Activated CD8-positive, alpha-beta memory T cell treated with anti-CD3 and anti-CD28 coated beads for 1 hour (primary cell): ENCODE measurements at places on chromosomes 16 and 17.

- DNase-seq: no peak
Measured at GRCh38 chr16:16150117-16150877, 73.0 kb downstream of the ABCC6 start.

DNA sequence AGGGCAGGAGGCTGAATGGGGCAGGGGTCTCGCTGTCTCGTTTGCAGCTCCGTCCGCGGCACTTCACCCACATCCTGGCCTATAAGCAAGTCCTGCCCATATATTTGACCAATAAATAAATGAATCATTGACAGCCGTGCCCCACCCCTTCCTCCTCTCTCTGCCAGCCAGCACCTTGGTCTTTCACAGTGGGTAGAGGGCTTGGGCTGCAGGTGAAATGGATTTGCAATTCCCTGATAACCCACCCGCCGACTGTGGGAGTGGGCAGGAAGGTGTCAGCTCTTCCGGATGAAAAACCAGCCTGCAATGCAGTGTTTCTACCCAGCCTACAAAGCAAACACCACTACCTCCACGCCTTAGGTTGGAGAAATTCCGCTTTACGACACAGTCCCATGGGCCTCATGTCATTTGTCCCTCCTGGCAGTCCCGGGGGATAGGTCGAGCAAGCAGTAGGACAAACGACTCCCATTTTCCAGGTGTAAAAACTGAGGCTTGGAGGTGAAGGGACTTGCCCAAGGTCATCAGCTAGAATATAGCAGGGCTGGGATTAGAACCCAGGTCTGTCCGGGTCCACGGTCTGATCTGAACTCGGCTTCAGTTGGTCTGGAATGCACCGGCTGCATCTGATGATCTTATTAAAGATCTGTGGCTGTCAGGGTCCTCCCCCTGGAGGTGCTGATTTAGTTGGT, 79.0 kb downstream of the ABCC1 start:
- no peak for DNase-seq

- no peak for DNase-seq
Measured at GRCh38 chr16:88581033-88581432, 10.8 kb downstream of the ZC3H18 start.

DNA sequence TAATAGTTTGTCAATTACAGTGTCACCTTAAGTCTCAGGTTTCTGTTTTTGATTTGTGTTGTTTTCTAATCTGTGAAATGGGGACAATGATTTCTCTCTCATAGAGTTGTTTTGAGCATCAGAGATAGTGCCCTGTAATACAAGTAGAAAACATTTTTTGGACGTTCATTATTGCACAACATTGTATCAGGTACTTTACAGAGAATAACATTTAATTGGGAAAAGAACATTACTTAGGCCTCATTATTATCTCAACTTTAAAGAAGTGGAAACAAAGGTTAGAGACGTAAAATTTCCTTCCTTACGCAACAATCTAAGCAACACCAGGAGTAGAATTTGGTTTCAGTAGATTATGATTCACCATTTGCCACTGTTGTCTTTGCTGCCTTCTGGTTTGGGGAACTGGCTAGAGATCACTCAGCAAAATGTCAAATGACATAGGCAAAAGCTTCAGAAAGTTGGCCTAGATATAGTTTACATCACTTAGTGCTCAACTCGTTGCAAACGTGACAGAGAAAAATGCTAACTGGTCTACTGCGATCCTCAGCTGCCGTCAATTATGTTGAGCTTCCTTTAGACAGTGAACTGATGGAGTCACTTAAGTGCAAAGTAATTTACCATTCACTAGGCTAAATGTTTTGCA, 1026.8 kb downstream of the CDH11 start:
- no peak for DNase-seq

DNA sequence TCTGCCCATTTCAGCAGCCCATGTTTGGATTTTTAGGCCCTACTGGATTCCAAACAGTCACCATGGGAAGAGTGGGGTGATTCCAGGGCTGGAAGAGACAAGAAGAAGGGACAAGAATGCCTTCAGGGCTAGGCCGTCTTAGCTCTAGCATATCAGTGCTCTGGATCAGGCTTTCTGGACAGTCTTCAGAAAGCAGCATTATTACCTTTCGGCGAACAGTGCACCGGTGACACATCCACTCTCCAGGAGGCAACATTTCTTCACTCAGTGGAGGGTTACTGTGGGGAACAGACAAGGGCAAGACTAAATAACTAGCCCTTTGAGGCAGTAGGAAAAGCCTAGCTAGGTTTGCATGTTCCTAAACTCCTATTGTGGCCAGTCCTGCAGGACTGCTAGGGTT, 23.9 kb upstream of the DHRS13 start:
- DNase-seq: no peak

DNA sequence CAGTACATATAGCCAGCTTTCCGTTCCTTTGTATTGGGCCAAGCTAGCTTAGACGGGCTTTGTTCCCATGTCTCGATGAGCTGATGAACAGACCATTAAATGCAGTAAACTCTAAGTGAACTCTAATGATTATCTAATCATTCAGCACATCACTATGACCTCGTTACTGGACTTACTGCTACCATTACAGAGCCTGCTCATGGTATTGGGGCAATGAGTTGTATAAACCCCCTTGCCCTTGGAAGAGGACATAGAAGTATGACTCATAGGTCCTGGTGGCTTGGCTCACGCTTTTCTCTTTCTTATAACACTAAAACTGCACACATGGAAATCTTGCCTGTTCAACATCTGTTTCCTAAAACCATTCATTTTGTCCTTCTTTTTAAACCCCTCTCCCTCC, 93.6 kb upstream of the DYNLRB2 start:
- no peak for DNase-seq

DNA sequence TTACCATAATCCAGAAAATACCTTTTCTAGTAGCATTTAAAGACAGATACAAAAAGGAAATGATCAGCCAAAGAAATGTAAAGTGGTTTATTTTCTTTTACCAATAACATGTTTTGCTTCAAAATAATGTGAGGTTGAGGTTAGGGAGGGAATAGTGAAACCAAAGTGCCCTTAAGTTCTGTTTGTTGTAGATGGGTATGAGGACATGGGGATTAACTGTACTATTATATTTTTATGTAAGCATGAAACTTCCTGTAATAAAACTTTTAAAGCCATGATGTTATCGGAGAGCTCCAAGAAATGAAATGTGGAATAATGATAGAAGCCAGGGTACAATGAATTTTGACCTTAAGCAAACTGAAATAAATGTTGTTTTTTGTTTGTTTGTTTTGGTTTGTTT, 9.9 kb downstream of the C16orf46 start:
- no peak for DNase-seq

- no peak for DNase-seq
Measured at GRCh38 chr17:57490111-57490845, 234.0 kb downstream of the MSI2 start.

- DNase-seq: no peak
Measured at GRCh38 chr16:61862221-61863155, 173.8 kb downstream of the CDH8 start.

GRCh38 chr16:47308601-47309000, 152.3 kb downstream of the ITFG1 start:
- no peak for DNase-seq

DNA sequence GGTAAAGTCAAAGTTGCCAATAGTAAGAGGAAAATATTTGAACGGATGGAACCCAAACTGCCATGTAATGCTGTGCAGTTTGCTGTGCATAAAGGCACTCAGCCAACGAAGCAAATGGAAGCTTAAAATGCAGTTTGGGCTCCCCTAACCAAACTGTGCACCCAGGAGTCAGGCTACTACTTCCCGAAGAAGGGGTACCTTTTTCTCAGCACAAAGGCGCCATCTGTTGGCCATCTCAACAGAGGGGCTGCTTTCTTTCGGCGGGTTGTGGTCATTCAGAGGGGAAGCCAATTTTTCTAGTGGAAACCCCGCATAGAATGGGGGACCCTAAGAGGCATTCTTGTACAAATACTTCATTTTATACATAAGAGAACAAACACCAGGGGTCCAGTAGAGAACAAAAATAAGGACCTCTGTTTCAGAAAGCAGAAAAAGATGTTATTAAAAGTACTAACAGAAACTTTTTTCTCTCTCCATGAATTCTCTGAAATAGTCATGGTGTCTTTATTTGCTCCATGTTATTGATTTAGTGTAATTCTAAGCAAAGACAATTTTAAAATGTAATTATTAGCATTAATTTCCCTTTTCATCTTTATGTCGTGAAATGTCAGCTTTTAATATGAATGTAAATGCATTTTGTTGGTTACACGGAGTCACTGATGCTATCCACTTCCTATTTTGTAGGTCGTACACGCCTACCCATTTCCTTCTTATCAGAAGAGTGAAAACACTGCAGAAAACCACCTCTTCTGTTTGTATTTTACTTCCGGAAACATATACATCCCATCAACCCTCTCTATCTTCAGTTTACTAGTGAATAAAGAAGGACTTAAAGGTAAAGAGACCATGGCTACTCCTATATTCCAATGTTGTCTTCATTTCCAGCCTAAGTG, 453.3 kb downstream of the KCNJ2 start:
- no peak for DNase-seq

DNA sequence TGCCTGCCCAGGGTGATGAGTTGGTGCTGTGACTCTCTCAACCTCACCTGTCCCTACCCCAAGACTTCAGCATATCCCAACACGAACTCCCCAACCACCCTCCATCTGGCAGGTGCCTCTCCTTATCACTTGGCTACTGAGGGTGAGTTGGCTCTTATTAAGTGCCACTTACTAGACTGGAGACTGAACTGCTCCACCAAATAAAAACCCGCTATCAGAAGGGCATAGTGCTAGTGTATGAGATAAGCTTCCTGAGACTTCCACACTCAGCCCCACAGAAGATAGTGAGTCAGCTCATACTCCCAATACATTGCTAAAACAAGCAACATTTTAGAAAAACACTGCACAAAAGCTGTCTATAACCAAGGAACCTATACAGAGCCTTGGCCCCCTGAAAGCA, 16.0 kb upstream of the CCL18 start:
- no peak for DNase-seq

GRCh38 chr17:49589577-49589927, 13.9 kb downstream of the NXPH3 start:
- no peak for DNase-seq

- DNase-seq: no peak
Measured at GRCh38 chr17:43753493-43754129, 5.0 kb downstream of the SOST start.

DNA sequence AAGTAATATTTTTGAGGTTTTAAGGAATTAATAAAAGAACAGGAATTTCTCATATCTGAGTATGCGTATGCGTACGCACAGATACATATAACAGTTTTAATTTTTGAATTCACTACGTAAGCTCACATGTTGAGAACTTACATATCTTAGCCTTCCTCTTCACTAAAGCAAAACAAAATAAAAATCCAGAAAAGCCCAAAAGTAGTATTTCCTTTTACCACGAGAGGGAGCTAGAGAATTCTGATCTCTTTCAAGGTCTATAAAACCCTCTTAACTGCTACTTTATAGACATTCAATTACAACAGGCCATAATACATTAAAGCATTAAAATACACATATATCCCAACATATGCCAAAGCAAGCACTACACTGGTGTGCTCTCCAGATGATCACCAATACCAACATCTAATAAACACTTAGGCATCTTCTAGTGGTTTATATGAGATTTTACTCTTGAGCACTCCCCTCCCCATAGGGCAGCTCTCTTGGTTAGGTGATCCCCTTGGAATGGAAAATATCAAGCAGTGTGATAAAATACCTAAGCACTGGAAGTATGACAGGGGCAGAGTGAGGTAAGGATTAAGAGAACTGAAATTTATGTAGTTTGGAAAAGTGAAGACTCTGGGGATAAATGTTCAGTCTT, 94.0 kb downstream of the SKAP1 start:
- no peak for DNase-seq

GRCh38 chr17:10668775-10669174, 11.7 kb upstream of the MYH3 start:
- DNase-seq: no peak

DNA sequence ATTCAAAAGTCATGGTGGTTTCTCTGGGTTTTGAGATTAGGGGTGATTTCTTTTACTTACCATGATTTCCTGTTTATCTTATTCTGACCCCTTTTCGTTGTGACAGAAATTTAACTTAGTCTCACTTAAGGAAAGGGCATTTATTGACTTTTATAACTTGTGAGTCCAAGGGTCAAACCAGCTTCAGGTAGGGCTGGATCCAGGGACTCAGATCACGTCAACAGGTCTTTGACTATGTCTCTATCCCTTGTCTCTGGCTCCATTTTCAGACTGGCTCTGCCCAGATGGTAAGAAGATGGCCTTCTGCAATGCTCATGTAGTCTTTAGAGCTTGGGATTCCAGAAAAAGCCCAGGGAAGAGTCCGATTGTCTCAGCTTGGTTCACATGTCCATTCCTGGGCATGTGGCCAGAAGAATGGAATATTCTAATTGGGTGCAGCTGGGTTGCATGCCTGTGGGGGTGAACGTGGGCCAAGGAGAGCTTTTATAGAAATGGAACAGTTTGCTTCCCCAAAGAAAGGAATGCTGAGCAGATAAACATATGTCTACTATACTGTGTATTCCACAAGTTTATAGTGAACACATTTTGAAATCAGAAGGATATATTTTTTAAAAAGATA, 13.4 kb downstream of the USP43 start:
- no peak for DNase-seq

DNA sequence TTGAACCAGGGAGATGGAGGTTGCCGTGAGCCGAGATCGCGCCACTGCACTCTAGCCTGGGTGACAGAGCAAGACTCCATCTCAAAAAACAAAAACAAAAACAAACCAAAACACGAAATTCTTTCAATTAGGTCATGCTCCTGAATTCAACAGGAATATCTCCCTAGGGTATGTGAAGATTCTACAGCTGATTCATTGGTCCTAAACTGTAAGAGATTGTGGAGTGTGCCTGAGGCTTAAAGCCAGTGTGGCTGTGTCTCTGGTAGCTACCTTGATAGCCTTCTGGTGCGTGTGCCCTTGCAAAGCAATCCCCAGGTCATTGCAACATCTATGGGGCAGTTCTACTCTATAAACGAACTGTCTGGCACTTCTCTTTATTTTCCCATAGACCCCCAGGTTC, 48.4 kb downstream of the USP43 start:
- DNase-seq: no peak

DNA sequence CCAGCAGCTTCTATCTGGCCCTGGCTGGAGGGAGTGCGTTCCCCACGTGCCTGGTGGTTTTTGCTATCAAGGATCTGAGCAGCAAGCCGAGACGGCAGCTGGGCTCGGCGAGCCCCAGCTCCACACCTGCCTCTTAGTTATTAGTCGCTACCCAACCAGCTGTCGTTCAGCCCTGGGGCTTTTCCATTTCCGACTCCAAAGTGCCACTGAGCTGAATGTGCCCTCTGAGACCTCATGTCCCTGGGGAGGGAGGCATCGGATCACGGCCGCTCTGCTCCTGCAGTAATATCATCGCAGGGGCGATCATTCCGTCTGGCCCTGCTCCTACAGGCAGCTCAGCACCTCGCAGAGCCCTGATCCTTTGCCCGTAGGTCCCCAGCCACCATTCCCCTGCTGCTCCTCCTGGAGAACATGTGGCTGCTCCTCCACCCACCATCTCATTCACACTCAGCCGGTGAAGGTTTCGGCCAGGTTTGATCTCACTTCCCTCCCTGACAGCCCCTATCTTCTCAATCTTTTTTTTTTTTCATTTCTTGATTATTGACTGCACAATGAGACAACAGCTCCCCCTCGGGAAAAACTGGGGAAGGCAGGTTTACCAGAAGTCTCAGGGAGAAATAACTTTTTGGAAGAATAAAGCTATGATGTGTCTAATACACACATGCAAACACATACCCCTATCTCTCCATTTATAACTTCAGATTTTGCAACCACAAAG, 86.7 kb downstream of the ZFHX3 start:
- no peak for DNase-seq
